HepG2 (cell line): ENCODE measurements at places on chromosomes 5 and 9. TPM values are rescaled to one million over a fixed set of nuclear protein-coding genes. Genes with fewer than 3 reads are reported as not detected.

- no peak for DNase-seq
Observed at GRCh38 chr9:25960178-25960577, 281.9 kb upstream of the TUSC1 start.

DNA sequence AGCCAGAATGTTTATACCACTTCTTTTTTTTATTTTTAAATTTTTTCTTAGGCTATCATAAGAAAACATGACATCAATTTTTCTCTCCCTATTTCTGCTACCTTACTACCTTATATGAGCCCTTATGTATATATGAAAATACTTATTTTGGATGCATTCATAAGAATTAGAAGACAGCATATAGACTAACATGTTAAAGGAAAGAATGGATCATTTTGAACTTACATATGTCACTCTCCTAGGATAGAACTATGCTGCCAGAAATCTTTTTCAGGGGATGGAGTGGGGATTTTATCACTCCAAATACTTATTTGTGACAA, 51.8 kb downstream of the SNX24 start:
- DNase-seq, result no peak

GRCh38 chr5:1791176-1791575, 8.5 kb downstream of the MRPL36 start:
- no peak for DNase-seq

DNA sequence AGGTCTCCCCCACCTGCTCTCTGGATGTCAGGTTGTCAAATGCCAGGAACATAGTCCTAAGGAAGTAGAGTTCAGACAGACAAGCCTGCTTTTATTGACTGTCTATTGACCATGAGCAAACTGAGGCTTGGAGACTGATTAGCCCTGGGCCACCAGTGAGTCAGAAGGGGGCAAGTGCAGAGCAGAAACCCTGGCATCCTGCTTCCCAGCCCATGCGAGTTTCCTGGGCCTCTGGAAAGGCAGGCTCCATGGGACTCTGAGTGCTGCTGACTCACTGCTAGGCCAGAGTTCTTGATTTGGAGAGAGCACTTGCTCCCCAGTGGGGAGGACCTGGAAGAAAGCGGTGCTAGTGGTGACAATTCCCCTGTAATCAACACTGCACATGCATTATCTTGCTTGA, 2.8 kb upstream of the HBEGF start:
- no peak for DNase-seq

- DNase-seq, result no peak
Observed at GRCh38 chr5:153630546-153630945, 140.1 kb downstream of the GRIA1 start.

GRCh38 chr5:7611518-7611917, 215.6 kb downstream of the ADCY2 start:
- no peak for DNase-seq

- no peak for DNase-seq
Observed at GRCh38 chr5:175021321-175021720, 296.9 kb downstream of the MSX2 start.

DNA sequence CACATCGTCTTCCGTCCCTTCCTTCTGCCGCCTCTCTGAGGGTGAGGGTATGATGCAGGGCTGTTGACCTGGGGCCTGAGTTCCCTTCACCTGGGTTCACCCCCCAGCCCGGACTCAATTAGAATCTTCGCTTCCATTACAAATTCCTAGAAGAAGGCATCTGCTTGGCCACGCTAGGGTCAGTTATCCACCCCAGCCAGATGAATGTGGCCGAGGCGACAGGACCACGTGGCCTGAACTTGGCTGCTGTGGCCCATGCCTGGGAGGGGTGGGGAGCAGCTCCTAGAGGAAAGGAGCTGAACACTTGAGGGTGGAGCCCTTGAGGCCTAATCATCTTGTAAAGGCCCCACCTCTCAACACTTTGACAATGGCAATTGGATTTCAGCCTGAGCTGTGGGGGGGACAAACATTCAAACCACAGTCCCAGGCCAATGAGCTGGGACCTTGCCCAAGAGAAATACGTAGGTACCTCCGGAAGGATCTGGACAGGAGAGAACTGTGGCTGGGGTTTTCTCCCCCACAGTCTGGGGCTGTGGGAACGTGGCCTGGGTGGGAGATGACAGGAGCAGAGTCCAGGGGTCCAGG, 90.6 kb upstream of the ADAMTS2 start:
- no peak for DNase-seq

DNA sequence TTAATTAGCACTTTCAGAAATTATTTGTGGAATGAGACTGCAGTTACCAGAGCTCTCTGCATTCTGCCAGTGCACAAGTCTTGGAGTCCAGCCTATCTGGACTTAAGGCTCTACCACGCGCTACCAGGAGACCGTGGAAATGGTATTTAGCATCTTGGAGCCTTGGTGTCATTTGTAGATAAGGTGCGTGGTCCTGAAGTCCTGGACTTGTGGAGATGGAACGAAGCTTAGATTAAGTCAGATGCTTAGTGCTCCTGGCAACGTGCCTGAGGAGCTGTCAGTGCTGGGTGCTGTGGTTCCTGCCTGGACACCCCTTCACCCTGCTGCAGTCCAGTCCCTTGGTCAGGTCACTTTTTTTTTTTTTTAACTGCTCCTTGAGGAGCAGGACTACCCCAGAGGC, 59.7 kb downstream of the RCL1 start:
- DNase-seq, result no peak

- no peak for DNase-seq
Observed at GRCh38 chr9:78130004-78130403, 98.4 kb upstream of the GNAQ start.

DNA sequence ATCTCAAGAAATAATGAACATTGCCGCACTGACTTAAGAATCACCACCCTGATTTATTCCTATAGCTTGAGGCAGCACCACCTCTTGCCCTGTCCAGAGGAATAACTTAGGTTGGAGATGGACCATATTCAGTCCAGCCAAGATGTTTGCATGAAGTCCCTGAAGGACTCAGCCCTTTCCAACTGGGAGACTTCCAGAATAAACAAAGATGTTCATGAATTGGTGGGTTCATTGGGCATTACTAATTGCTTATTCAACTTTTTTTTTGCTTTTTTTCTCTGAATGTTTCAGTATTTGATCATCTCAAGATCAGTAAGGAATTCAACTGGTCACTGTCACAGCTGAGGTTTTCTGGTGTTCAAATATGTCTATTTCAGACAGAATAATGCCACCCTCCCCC, 470.6 kb downstream of the CCDC171 start:
- DNase-seq, result no peak

GRCh38 chr9:125271081-125271480, 9.5 kb downstream of the GAPVD1 start:
- DNase-seq, result no peak

GRCh38 chr9:109519366-109519765, 21.3 kb upstream of the PTPN3 start:
- no peak for DNase-seq

GRCh38 chr9:127537014-127537413, 75.1 kb upstream of the STXBP1 start:
- no peak for DNase-seq

GRCh38 chr5:1141834-1142233, 30.0 kb upstream of the SLC12A7 start:
- no peak for DNase-seq

- DNase-seq, result no peak
Observed at GRCh38 chr9:121786998-121787422, 135.6 kb downstream of the DAB2IP start.

- DNase-seq, result no peak
Observed at GRCh38 chr9:71755869-71756268, 12.4 kb downstream of the CEMIP2 start.

- no peak for DNase-seq
Observed at GRCh38 chr9:109640580-109641371, 139.2 kb upstream of the PALM2AKAP2 start.

DNA sequence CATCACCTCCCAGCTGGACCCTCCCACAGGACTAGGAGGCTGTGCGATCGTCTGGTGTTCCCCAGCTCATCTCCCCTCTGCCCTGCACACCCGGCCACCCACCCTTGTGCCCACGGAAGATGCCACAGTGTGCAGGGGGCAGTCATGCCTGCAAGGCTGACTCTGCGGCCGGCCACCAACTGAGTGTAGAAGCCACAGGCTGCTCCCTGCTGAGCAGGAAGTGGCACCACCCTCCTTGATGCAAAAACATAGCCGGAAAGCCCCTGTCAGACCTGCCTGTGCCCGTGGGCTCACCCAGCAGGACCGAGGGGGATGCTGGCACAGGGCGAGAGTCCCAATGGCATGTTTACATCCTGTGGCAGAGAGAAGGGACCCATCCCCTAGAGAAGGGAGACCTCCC, 40.3 kb upstream of the SLC12A7 start:
- DNase-seq, result no peak

DNA sequence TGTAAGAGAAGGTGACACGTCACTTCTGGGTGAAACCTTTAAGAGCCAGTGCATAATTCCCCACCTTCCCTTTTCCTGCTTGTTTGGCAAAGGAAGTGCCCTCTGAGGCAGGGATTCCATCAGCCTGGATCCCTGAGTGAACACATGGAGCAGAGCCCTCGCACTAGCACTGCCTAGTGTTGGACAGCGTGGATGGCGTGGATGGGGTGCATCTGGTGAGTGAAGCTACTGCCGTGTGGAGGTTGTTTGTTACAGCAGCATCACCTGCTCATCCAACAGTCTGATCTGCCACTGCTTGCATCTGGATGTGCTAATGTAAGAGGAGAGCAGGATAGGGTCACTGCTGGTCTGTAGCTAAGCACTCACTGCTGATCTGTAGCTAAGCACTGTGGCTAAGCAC, 35.2 kb downstream of the SLC35D2 start:
- no peak for DNase-seq

- no peak for DNase-seq
Observed at GRCh38 chr5:39302472-39302871, 61.8 kb downstream of the C9 start.

- no peak for DNase-seq
Observed at GRCh38 chr9:20559231-20559890, 62.9 kb downstream of the MLLT3 start.

GRCh38 chr5:143397302-143398052, 6.0 kb downstream of the NR3C1 start:
- DNase-seq, result peak; percentile 49

GRCh38 chr9:7286101-7286500, 513.5 kb downstream of the DMAC1 start:
- DNase-seq, result no peak

DNA sequence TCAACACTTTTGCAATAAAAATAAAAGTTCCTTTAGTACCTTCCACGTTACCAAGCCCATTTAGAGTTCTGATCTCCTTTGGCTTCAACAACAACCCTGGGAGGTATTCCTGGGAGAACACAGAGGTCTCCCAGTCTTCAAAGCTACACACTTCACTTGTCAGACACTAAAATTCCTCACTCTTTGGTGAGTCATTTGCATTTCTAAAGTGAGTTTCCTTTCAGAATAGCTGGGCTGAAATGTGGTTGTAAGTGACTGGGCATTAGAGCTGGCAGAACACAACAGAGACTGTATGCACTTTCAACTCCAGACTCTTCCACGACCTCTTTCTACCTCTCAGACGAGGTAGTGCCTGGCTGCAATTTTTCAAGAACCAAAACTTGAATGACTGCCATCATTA, 11.5 kb upstream of the F2RL1 start:
- peak; percentile 36 for DNase-seq

DNA sequence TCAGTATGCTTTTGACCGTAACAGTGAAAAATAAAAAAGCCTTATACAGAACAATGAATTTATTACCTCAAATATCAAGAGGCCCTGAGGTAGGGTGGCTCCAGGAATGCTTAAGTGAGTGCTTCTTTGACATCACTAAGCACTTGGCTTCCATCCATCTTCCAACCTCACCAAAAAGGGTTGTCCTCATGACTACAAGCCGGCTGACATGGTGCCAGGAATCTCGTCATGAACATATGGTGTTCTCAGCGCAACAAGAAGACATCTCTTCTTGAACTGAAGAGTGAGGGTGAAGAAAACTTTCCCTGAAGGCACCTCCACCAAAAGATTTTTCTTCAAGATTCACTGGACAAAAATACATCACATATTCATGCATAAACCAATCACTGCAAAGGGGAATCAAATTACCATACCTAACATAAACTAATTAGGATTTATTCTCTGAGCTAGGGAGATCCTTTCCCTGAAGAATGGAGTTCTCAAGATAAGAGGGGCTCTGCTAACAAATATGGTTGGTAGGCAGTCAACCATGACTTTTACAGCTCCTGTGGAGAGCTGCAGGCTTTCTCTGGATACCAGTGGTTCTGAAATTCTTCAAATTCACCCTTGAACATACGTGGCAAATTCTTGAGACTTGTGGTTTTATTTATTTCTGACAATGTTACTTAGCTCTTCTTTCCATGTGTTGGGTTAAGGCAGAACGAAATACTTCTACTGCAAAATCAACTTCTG, 49.5 kb downstream of the AGXT2 start:
- no peak for DNase-seq

GRCh38 chr5:158714049-158714643, 385.6 kb downstream of the EBF1 start:
- no peak for DNase-seq

DNA sequence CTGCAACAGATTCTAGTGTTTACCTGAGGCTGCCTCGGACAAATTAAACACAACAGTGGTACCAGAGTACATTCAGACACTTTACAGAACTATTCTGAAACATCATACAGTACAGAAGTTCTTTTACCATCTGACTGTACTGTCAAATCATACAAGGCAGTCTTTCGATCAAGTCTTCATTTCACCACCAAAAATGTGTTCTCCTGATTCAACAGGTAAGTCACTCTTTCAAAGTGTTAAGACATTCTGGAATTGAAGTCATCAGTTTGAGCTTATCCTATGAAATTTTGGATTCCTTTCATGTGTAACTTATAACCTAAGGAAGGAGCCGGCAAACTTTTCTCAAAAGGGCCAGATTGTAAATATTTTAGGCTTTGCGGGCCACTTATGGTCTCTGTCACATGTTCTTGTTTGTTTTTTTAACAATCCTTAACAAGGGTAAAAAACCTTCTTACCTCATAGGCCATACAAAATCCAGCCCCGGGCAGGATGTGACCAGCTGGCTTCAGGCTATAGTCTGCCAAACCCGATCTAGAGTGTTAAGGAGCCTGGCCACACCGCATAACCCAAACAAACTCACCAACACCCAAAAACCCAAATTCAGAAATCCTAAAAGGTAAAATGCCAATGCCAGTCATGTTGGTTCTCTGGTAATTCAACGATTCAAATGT, 151.6 kb downstream of the DENND1A start:
- no peak for DNase-seq

GRCh38 chr9:4126996-4127395, 172.9 kb downstream of the GLIS3 start:
- no peak for DNase-seq

- DNase-seq, result no peak
Observed at GRCh38 chr5:72417333-72418062, 89.7 kb downstream of the ZNF366 start.

GRCh38 chr5:58348996-58349728, 110.7 kb downstream of the PLK2 start:
- no peak for DNase-seq

- peak; percentile 13 for DNase-seq
Observed at GRCh38 chr5:150065346-150065745, 21.0 kb downstream of the CSF1R start.

SLC6A3 gene
- total RNA-seq, result not detected in 2 replicates

FBXL17 gene
- 5.5 and 7.9 TPM in 2 replicates for total RNA-seq

ZNG1A gene
- total RNA-seq, result 90.6 and 122 TPM in 2 replicates

GAPVD1 gene
- 33.2 and 47.0 TPM in 2 replicates for total RNA-seq

PCDHGB3 gene
- 0.13 and 0.40 TPM in 2 replicates for total RNA-seq

CCNI2 gene
- total RNA-seq, result not detected in 2 replicates

BRD9 gene
- total RNA-seq, result 20.7 and 22.9 TPM in 2 replicates

DNLZ gene
- total RNA-seq, result 5.4 and 8.0 TPM in 2 replicates
